Airway epithelial cell (primary cell): ENCODE measurements at places on chromosomes 3 and 15. TPM values are rescaled to one million over a fixed set of nuclear protein-coding genes. Genes with fewer than 3 reads are reported as not detected.

DENND4A gene
- 3.5 and 8.3 TPM in 2 replicates for total RNA-seq

KLHL6 gene
- total RNA-seq = 0.05 and 0.07 TPM in 2 replicates

SNRK gene
- 8.6 and 12.1 TPM in 2 replicates for total RNA-seq

OR5K2 gene
- not detected in 2 replicates for total RNA-seq

TUSC7 gene
- total RNA-seq = not detected in 2 replicates

CLEC3B gene
- 0.79 TPM in 1 of 2 replicates, not detected in the other for total RNA-seq

EIF4E3 gene
- total RNA-seq = 2.2 and 6.0 TPM in 2 replicates

CMTM8 gene
- total RNA-seq = 6.9 and 7.8 TPM in 2 replicates

BOC gene
- 2.1 and 2.2 TPM in 2 replicates for total RNA-seq

GHSR gene
- not detected in 2 replicates for total RNA-seq
